CD4-positive, alpha-beta T cell treated with Interleukin-4 for 4 hours (primary cell): ENCODE measurements at places on chromosomes 13 and 19.

DNA sequence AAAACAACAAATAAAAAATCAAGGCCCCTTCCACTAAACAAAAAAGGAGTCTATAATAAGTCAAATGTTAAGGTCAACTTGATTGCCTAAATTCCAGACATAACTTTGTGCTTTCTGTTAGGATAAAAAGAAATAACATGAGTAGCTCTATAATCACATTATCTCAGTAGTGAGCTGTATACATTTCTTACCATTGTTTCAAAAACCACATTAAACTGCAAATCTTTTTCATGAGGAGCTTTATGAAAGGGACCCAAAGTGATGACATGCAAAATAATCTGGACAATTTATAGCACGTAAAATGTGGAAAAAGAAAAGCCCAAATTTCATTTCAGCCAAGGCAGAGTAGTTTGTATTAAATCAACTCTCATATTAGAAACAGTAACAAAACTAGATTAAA, 269.2 kb downstream of the KLF12 start:
- no peak for DNase-seq

- DNase-seq, result no peak
Observed at GRCh38 chr19:39833160-39833463, 850 bp downstream of the DYRK1B start.

DNA sequence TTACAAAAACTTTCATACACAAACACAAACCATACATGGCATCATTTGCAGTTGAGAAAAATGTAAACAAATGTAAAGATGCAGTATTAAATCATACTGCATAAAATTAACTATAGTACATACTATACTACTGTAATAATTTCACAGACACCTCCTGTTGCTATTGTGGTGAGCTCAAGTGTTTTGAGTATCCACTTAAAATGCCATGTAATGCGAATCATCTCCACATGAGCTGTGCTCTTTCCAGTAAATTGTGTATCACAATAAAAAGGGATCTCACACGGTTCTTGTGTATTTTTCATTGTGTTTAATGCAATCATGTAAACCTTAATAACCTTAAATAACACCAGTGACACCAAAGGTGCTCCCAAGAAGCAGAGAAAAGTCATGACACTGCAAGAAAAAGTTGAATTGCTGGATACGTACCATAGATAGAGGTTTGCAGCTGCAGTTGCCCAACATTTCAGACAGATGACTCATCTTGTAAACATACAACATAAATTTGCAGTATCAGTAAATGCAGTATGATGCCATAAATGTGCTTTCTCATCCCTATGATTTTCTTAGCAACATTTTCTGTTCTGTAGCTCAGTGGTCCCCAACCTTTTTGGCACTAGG, 166.6 kb downstream of the RAP2A start:
- no peak for DNase-seq

- DNase-seq, result no peak
Observed at GRCh38 chr13:43934273-43934672, 54.6 kb downstream of the LACC1 start.

DNA sequence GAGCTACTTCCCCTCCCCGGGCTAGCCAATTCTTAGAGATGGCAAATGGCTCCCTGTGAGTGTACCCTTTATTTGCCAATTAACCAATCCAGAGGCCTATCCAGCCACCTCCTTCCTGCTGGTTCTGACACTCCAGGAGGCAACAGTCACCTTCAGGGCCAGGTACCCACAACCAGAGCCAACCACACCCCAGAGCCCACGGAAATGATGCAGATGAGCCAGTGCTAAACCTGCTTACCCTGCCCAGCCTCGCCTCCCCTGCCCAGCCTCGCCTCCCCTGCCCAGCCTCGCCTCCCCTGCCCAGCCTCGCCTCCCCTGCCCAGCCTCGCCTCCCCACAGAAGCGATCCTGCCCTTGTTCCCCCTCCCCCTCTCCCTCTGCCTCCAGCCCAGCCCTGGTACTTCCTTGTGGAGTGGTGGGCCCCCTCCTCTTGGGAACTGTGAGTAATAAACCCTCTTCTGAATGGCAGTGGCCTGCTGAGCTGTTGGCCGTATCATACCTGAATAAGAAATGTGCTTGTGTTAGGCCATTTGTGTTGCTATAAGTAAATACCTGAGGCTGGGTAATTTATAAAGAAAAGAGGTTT, 173.8 kb upstream of the RNF113B start:
- DNase-seq, result no peak

- DNase-seq, result peak; percentile 21
Observed at GRCh38 chr19:5948752-5949564, 29.0 kb downstream of the RANBP3 start.

DNA sequence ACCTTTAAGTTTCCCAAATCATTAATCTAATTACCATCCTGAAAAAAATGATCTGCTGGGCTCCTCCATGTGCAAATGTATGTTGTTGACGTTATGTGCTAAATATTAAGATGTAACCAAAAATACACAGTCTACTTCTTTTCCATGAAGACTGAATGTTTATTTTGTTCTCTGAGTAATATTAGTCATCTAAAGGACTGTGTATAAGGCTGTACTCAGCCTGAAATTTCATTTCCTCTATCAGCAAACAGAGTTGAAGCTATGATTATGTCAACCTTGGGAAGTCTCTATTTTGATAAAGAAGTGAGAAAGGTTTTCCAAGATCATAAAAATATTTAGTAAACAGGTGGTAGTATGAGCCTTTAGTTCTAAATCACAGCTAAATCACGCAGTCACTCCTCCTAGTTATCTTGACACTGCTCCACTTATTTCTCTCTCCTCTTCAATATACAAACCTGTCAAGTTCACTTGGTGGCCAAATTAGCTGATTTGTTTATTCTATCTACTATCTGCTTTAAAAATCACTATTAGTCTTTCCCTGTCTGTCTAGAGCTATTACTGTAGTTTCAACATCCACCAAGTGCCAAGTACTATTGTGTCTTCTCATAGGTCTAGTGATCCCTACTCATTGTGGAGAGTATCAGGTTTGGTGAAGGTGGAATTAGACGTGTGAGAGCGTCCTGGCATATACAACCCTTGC, 211.7 kb upstream of the STARD13 start:
- no peak for DNase-seq

DNA sequence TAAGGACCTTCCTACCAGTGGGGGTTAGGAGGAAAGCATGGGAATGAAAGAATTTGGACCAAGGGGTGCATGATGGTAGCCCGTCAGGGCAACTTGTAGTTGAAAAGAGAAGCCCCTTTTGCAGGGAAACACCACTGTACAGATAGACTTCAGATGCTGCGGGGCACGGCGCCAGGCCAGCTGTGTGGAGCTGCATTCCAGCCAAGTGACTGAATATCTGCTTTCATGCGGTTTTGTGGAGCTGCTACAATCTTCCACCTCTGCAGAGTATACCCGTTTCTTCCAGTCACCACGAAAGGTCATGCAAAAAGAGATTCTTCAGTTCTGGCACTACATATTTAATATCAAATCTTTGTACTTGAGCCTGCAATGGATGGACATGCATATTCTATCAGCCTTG, 104.7 kb downstream of the RGCC start:
- DNase-seq, result no peak

DNA sequence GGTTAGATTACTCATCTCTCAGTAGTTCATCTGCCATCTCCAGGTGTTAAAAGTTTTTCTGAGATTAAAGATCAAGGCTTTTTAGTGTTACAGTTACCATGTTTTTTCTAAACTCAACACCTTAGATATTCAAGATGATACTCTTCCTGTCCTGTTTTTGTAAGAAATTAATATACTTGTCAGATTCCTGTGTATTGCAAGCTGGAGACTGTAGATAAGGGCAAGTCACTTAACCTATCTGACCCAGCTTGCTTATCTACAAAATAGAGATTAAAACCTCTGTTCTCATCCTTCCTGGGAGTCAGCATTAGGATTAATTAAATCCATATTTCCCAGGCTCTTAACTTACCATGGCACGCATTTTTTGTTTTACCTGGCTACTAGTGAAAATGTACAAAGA, 25.2 kb downstream of the SUGT1 start:
- DNase-seq, result no peak

DNA sequence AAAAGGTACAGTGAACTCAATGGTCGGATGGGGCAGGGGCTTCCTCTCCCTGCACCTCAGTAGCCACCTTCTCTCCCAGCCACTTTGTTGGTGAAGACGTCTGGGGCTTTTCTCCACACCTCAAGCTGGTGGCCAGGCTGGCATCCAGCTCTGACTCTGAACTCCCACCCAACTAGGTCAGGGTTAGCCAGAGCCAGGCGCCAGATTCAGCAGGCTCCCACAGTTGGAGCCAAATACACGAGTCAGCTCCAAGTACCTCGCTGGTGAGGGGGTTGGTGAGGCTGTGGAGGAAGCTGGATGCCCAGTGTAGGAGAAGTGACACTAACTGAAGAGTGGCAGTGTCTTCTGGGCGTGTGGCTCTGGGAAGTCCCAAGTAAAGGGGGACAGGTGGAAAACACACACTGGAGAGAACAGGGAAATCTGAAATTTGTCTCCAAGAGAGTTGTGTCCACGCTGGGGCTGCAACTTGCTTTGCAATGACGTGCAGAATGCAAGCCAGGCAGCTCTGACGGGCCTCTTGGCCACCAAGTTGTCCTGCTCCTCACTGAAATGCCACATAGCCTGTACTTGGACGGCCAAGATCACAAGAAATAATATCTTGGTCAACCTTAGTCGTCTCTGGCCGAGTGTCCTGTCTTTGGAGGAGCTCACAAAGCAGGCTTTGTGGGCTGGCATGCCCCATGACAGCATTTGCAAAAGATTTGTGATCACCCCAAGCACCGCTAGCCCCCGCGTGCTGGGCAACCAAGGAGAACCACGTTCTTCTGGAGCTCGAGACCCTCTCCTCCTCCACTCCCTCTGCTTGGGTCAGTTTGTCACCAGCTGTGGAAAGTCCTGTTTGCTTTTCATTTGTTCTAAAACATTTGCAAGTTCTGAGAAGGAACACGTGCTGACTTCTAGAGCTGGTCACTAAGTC, 18.1 kb downstream of the SLC7A1 start:
- no peak for DNase-seq

GRCh38 chr19:53504885-53505284, 33.1 kb upstream of the ZNF331 start:
- DNase-seq, result no peak

- DNase-seq, result peak; percentile 22
Observed at GRCh38 chr13:59680429-59681024, 483.2 kb downstream of the DIAPH3 start.

- no peak for DNase-seq
Observed at GRCh38 chr13:37326334-37326733, 220.9 kb upstream of the CSNK1A1L start.

- DNase-seq, result no peak
Observed at GRCh38 chr19:43754253-43754502, 584 bp downstream of the SMG9 start.

GRCh38 chr19:14094854-14095253, 4.3 kb upstream of the SAMD1 start:
- DNase-seq, result no peak

DNA sequence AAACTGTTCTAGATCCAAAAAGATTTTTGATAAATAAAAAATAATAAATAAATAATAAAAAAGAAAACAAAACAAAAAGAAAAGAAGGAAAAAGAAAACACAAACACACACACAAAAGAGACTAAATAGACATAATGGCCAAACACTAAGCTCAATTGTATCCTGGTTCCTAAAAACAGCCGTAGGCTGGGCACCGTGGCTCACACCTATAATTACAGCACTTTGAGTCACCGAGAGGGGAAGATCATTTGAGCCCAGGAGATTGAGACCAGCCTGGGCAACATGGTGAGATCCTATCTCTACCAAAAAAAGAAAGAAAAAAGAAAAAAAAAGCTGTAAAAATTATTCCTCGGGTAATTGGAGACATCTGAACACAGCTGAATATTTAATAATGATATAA, 8.9 kb downstream of the ETHE1 start:
- DNase-seq, result no peak

- DNase-seq, result no peak
Observed at GRCh38 chr13:113274721-113275120, 22.3 kb upstream of the LAMP1 start.

- no peak for DNase-seq
Observed at GRCh38 chr13:77518266-77518665, 17.2 kb upstream of the SCEL start.

DNA sequence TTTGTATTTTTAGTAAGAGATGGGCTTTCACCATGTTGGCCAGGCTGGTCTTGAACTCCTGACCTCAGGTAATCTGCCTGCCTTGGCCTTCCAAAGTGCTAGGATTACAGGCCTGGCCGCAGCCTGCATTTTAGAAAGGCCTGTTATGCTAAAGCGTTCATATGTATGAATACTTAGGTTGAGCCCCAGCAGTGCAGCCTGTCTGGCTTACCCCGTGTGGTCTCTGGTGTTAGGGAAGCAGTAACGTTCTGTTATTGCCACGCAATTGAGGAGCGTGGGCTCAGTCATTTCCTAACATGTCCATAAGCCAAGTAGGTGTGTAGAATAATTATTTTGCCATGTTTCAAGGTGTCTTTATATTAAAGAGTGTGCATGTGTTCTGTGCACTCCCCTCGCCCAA, 14.3 kb downstream of the HNRNPM start:
- no peak for DNase-seq

DNA sequence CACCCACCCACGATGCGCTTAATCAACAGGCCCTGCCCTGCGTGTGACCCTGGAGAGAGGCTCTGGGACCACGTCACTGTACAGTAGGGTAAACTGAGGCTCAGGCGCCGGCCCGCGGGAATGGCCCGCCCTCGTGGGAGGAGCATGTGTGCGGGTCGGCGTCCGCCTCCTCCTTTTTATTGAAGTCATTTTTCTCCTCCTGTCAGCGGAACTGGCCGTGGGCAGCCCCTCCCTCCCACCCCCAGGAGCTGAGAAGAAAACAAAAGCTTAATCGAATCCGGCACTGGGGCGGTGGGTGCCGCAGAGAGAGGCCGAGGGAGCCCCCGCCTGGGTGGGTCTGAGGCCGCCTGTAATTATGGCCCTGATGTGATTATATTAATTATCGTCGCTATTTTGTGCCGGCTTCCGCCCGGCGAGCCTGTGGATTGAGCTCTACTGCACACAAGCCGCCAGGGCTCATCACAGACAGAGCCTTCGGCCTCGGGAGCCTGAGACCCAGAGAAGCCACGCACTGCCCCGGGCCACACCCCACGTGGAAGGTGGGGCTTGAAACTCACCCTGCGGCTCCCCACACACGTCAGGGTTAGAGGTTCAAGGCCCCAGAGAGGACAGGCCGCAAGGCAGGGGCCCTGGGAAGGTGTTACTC, 7.0 kb downstream of the C2CD4C start:
- DNase-seq, result no peak
